ENCODE measurements at places on chromosomes 1 and 21. TPM values are rescaled to one million over a fixed set of nuclear protein-coding genes. Genes with fewer than 3 reads are reported as not detected.

The RGS8 gene
- total RNA-seq: 0.60 TPM

The MMP23B gene
- total RNA-seq: 1.6 TPM

DNA sequence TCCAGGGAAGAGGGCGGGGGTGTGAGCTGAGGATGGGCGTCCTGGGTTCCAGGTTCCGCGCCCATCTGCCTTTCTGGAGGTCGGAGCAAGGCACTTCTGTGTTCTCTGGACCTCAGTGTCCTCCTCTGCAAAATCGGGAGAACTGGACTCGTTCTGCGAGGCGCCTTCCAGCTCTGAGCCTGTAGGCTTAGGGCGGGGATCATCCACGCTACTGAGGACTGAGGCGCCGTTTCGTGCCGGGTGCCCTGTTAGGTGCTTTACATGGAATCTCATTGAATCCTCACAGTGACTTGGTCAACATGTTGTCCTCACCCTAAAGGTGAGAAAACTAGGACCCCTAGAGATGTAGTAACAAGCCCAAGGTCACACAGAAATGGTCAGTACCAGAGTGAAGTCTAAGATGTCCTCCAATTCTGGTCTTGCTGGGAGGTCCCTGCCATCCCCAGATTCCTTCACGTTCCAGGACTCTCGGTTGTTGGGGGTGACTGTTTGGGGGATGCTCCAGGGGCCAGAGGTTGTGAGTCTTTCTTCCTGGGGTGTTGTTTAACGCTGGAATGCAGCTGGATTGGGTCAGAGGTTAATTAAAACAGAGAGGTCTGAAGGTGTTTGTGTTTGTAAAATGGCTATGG is 677 bp downstream of the PRKAA2 start:
- H3K4me1 ChIP-seq: peaks cover 8% of the 10 kb centered on the region
- peak overlapping the region; percentile 38 for H3K4me3 ChIP-seq
- no peak for DNase-seq
- H3K36me3 ChIP-seq: no peaks in the 10 kb centered on the region
- H3K27me3 ChIP-seq: no peaks in the 10 kb centered on the region

GRCh38 chr1:226429858-226430715 is 22.2 kb upstream of the PARP1 start:
- no peaks in the 10 kb centered on the region for H3K36me3 ChIP-seq
- DNase-seq: peak; percentile 27
- no peak overlapping the region for H3K27ac ChIP-seq
